ENCODE measurements at places on chromosomes 4 and X.

DNA sequence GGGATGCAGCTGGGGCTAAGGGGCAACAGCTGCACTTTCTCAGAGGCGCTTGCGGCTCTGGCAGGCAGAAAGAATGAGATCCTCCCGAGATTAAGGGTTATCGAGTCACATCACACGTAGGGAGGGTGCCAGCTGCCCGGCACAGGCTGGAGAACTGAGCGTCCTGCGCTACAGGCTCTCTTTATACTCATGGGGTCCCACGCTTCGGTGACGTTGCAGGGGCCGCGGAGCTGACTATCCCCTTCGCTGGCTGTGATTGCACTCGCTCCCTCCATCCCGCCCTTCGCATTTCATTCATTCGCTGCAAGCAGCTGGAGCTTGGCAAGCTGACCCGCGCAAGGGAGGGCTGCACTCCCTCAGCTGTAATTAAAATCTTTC is at the start of gene TACR3:
Gene TACR3, minus strand, starts transcription at position 156 of the 378 bp plus-strand sequence. CDS start 310 bp downstream, outside the sequence.
- no peak for DNase-seq

DNA sequence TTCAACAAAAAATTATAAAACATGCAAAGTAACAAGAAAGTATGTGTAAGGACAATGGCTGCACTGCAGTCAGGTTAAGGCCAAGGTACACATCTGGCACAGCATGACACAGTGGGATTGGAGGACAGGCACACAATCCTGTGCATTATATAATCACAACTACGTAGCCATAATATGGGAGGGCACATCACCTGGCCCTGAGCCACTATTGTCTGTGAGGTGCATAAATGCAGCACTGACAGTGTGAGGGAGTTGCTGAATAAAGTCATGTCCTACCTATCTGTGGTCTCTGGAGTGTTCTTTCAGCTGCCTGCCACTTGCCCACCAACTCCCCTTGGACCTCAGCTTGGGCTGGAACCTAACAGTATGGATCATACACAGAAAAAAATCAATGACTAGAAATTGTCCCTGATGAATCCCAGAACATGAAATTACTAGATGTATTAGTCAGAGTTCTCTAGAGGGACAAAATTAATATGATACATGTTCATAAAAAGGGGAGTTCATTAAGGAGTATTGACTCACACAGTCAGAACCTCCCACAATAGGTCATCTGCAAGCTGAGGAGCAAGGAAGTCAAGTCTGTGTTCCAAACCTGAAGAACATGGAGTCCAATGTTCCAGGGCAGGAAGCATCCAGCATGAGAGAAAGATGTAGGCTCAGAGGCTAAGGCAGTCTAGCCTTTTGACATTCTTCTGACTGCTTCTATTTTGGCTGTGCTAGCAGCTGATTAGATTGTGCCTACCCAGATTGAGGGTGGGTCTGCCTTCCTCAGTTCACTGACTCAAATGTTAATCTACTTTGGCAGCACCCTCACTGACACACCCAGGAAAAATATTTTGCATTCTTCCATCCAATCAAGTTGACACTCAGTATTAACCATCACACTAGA is 46.4 kb upstream of the KCTD8 start:
- DNase-seq = no peak

- peak; percentile 4 for DNase-seq
Measured at GRCh38 chr4:52051213-52051614, at the start of gene SPATA18. SPATA18 (plus strand) TSS chr4:52051304; CDS start chr4:52051705, 401 bp downstream.

DNA sequence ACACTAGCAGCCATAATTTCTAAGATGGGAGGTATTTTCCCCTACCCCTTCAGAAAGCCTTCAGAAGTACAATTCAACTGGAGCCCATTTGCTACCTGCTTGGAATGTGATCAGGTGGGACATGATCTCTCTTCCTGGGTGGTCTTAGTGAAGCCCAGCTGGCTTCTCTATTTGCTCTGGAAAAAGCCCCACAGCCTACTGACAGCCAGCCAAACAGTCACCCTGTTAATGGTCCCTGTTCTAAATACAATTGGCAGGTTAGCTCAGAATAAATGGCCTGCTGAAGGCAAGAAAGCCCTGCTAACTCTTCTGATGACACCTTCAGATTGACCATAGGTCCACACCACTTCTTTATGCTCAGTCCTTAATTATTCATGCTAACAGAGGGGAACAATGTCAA is 39.9 kb downstream of the HS6ST2 start:
- DNase-seq = no peak

GRCh38 chr4:83905952-83906351 is 370.0 kb downstream of the GPAT3 start:
- DNase-seq = no peak

DNA sequence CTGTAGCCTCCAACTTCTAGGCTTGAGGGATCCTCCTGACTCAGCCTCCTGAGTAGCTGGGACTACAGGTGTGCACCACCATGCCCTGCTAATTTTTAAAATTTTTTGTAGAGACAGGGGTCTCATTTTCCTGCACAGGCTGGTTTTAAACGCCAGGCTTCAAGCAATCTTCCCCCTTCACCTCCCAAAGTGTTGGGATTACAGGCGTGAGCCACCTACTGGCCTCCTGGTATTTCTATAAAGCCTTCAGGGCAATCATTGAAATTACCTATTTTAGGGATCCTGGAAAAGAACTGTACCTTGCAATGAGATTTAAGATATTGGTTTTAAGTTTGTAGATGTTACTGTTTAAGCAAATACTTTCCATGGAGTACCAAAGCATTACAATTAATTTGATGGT is 13.5 kb upstream of the PLS3 start:
- no peak for DNase-seq

DNA sequence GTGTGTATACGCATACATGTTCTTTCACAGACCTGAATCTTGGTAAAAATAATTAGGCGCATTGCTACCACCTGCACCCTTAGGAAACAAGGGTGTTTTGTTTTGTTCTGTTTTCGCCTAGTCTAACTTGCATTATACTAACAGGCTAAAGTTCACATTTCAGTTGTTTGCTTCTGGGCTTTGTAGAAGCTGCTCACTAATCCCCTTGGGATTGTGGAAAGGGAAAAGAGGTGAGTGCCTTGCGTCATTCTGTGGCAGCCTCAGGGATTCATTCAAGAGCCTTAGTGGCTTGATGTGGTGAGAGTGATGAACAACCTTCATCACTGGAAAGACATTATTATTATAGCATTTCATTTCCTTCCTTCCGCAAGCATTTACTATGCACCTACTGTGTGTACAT is 331.1 kb downstream of the ADGRL3 start:
- DNase-seq = no peak

- DNase-seq = no peak
Measured at GRCh38 chr4:7759635-7760034, 180.0 kb downstream of the AFAP1 start.

DNA sequence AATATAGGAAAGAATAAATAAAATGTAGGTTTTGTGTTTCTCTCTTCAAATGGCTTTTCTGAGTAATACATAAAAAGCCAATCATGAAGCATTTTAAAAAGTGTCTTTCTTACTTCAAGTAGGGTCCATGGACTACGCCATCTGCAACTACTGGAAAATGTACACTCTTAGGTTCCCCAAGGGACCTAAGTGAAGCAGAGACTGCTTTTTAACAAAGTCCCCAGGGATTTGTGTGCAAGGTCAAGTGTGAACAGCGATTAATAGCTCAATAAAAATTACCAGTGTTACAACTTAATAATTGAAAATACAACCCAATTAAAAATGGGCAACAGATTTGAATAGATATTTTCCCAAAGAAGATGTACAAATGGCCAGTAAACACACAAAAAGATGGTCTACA is 84.9 kb downstream of the ARHGAP6 start:
- DNase-seq = no peak

- no peak for DNase-seq
Measured at GRCh38 chr4:111628437-111628836, 516.8 kb upstream of the FAM241A start.

GRCh38 chr4:121156822-121157769 is 7.0 kb downstream of the TNIP3 start:
- peak; percentile 17 for DNase-seq

DNA sequence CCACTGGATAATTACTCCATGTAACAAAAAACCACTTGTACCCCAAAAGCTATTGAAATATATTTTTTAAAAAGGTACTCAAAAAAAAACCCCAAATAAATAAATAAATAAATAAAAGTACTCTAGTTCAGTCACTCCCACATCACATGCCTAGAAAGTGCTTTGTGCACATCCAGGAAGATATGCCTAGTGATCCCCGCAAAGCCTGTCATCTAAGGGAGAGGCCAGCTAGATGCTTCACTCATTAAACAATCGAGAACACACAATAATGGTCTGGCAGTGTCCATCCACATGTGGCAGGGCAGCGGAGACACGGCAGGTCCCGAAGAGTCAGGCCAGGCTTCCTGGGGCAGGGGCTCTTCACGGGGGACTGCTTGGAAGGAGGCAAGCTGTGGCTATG is 47.6 kb downstream of the RAB33B start:
- no peak for DNase-seq

DNA sequence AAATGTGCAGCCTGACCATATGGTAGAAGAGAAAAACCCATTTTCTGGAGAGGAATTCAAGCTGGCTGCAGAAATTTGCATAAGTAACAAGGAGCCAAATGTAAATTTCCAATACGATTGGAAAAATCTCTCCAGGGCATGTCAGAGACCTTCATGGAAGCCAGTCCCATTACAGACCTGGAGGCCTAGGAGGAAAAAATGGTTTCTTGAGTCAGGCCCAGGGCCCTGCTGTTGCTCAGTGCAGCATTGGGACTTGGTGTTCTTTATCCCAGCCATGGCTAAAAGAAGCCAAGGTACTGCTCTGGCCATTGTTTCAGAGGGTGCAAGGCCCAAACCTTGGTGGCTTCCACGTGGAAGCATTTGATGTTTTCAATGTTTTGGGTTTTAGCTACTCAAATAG is 70.6 kb downstream of the MAGEC2 start:
- DNase-seq = no peak

DNA sequence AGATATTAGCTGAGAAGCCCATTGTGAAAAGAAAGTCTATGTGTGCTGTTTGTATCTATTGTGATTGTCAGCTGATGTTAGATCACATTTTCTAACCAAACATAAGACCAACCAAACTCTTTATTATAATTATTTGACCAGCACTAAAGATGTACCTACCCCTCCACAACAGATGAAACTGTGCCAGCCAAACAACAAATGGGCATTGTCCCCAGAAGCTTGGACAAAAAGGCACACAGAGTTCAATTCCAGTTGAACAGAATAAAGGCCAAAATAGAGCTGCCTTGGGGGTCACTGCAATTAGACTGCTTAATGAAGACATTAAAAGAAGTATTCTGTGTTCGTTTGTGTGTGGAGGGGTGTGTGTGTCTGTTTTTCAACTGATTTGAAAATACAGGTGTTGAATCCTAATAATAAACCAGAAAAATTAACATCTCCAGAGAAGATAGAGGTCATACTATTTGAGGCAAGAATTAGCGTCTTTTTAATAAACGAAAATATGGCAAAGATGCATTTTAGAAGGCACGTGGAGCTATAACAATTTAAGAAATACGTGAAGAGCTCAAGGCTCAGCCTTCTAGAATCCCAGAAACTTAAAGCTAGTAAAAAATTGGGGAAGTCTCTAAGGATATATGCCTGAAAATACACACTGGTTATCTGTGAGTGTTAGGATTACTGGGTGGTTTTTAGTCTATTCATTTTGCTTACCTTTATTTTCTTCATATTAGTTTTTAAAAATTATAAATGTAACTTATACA is 2.2 kb downstream of the SPP1 start:
- no peak for DNase-seq

DNA sequence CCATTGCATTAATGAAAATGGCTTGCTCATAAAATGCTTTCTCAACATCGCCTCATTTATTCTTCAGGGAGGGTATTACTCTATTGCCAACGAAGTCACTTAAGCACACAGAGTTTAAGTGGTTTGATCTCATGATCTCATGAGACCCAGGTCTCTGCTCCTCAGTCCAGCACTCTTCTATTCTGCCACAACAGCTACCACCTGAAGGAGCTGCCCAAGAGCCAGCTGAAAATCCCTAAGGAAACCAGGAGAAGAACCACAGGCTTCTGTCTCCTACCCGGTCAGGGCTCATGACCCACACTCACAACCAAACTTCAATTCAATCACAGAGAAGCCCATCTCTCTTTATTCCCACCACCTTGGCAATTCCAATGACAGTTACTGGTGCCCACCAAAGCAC is 85.5 kb upstream of the GPM6B start:
- no peak for DNase-seq

DNA sequence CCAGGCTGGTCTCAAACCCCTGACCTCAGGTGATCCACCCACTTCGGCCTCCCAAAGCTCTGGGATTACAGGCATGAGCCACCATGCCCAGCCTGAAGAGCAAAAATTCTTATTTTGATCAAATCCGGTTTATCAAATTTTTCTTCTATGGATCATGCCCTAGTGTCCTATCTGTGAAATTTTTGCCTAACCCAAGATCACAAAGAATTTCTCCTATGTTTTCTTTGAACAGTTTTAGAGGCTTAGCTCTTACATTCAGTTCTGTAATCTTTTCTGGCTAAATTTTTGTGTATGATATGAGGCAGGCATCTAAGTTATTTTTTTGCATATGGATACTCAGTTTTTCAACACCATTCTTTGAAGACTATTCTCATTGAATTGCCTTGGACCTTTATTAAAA is 27.4 kb downstream of the EDNRA start:
- no peak for DNase-seq

GRCh38 chr4:26782168-26782829 is 78.3 kb upstream of the STIM2 start:
- DNase-seq = no peak

DNA sequence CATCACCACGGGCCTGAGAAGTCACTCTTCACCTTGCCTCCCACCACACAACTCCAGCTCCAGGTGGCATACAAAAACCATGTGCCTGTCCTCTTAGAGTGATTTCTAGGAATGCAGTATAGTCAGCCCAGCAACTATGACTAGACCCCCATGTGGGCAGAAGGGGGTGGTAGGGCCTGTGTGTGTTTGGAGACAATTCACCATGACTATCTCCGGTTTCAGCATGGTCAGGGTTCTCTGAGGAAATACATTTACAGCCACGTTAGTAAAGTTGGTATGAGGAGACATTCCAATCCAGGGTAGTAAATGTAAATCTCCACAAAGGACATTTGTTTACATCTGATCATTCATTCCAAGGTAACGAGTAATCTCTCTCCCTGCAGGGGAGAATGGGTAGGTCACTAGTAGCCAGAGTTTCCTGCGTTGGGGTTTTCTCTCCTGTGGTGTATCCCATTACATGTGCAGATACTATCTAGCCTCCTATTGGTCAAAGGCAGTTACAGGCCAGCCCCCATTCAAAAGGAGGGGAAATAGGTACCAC is 4.2 kb upstream of the MTMR1 start:
- no peak for DNase-seq

DNA sequence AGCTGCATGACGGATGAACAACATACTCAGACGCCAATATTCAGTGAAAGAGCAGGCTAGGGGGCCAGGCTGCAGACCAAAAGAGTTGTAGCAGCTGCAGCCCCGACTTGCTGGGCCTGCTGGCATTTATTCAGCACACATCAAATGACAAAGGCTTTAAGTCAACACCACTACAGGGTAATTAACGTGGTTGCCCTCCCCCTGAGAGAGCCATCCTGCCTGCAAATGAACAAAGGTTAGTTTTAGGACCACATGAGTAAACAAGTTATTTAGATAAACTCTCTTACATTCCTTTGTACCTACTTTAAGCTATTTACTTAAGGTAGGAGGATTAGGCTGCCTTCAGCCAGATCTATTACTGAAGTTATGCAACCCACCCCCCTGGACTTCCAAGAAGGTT is 1329.1 kb downstream of the PCDH18 start:
- no peak for DNase-seq
